Activated CD8-positive, alpha-beta memory T cell treated with anti-CD3 and anti-CD28 coated beads, Interleukin-2, amount 50 U/mL, for 4 hours (primary cell): ENCODE measurements at places on chromosomes 7 and 10.
A peak's percentile ranks its signal among the peaks of the same experiment; 100 is the strongest.

DNA sequence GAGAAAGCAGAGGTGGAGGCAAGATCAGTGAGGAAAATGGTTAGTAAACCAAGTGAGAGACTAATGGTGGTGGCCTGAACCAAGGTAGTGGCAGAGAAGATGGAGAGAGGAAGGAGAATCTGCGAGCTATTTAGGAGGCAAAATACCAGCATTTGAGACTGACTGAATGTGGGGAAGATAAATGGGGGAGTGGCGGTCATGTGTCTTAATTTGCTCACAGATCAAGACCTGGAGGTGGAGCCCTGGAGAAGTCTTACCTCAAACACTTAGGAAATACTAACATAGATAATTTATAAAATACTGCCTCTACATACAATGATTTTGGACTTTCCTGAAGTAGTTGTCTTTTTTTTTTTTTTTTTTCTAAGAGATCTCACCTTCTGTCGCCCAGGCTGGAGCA is 34.7 kb downstream of the ICA1 start:
- no peak for DNase-seq

- no peak for DNase-seq
Observed at GRCh38 chr7:11843113-11843765, 11.2 kb upstream of the THSD7A start.

GRCh38 chr10:2891073-2891769 is 176.1 kb upstream of the PFKP start:
- DNase-seq = no peak

GRCh38 chr10:96152437-96152836 is 22.3 kb downstream of the ZNF518A start:
- no peak for DNase-seq

GRCh38 chr10:8052341-8052955 is 2.0 kb upstream of the GATA3 start:
- peak; percentile 27 for DNase-seq

DNA sequence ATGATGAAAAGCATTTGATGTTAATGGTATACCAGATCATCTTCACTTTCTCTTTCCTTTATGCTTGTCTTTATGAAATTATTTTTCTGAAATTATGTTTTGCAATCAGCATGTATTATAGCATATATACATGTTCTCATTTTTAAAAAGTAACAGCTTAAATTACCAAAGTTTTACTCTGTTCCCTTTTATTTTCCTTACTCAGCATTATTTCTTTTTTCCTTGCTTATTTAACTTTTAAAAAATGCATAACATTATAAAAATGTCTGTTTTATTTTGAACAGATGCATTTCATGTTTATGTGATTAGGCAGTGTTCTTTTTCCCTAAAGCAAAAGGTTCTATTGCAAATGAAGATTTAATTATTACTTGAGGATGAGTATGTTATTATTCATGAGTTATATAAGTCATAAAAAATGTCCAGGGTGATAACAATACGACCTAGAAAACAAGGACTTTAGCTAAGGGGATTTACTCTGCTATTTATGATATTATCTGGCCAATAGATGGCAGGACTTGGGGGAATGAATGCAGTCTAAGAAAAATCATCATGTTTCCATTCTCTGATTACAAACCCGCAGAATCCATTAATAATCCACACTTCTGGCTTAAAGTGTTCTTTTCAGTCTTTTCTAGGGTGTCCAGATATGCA is 38.5 kb downstream of the CABCOCO1 start:
- no peak for DNase-seq

DNA sequence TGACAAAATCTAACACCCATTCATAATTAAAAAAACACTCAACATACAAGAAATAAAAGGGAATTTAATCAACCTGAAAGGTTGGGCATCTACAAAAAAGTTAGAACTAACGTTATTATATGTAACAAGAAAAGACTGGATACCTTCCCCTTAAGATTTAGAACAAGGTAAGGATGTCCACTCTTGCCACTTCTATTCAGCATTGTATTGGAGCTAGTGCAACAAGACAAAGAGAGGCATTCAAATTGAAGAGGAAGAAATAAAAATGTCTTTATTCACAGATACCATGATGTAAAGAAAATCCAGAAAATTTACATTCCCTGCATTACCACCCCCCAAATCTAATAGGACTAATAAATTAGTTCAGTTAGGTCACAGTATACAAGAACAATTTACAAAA is 18.3 kb downstream of the FAM149B1 start:
- DNase-seq = no peak
